ENCODE measurements at places on chromosomes 2 and 18.
A peak's percentile ranks its signal among the peaks of the same experiment; 100 is the strongest.

GRCh38 chr2:197191177-197191939 is 119.2 kb downstream of the ANKRD44 start:
- peak; percentile 29 for DNase-seq

DNA sequence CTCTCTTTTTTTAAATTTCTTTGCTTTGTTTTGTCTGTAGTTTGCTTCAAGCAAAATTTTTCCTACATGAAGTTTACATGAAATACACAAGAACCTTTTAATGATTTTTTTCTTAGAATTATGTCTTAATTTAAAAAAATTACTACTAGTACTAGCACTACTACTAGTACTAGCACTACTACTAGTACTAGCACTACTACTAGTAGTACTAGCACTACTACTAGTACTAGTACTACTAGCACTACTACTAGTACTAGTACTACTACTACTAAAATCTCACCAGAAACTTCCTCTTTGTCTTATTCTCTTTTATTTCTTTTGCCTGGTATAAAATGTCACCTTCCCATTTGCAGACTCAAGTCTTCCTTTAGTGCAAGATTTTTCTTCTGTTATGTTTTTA is 71.1 kb downstream of the PTH2R start:
- no peak for DNase-seq

DNA sequence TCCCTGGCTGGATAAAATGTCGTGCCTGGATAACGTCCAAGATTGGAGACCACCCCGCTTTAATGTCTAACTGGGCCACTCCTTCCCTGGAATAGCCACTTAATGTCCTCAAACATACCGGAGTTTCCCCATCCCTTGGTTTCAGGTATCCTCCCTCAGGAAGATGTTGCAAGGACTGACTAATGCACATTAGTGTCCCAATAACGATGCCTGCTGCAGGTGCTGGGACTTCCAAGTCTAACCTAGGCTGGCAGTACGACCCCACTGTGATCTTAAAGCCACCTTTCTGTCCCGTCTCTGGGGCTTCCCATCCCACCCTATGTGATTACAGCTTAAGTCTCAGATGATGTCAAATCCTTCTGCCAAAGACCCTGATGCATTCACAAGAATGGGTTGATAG is 1.1 kb upstream of the ATP6V1C2 start:
- no peak for DNase-seq

DNA sequence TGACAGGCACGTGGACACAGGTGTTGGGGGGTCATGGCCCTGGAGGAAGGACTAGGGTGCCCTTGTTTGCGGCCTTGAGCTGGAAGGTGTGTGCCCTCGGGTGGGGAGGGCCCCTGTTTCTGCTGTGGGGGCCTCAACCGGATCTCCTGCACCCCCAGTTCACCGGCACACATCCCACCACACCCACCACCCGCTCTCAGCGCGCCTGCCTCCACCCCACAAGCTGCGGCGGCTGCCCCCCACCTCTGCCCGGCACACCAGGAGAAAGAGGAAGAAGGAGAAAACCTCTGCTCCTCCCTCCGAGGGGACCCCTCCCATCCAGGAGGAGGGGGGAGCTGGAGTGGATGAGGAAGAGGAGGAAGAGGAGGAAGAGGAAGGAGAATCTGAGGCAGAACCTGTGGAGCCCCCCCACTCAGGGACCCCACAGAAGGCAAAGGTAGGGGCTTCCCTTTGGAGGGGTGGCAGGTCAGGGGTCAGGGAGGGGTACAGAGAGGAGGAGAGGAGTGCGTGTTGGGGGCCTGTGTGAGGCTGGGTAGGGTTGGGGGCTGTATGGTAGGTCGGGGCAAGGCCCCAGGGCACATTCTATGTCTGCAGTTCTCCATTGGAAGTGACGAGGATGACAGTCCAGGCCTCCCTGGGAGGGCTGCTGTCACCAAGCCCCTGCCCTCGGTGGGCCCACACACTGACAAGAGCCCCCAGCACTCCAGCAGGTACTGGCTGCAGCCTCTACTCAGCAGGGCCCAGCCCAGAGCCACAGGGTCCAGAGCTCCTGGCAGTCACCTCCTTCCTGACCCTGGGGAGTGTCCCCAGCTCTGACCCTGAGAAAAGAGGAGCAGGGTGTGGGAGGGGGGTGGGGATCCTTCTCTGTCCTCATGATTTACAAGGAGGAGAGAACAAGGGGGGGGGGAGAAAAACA is 1.8 kb downstream of the SLC4A3 start:
- DNase-seq = no peak

DNA sequence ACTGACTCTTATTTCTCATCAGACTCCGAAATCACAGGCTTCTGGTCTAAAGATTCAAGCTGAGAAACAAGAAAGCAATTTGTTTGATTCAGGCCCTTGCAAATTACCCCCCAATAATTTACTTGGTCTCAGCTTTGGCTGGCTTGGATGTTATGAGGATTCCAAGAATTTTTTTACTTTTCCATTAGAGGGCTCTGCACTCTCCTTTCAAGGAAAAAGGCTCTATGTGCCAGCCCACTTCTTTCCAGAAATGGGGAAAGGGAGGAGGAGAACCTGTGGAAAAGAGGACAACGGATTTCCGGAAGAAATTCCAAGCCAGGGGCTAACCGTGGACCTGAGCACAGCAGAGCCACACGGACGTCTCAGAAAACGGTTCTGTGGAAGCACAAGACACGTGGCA is 44.4 kb downstream of the BCL11A start:
- no peak for DNase-seq

GRCh38 chr2:47656715-47657600 is 126.0 kb upstream of the MSH6 start:
- no peak for DNase-seq

GRCh38 chr2:235027558-235028214 is 75.9 kb downstream of the SH3BP4 start:
- no peak for DNase-seq

DNA sequence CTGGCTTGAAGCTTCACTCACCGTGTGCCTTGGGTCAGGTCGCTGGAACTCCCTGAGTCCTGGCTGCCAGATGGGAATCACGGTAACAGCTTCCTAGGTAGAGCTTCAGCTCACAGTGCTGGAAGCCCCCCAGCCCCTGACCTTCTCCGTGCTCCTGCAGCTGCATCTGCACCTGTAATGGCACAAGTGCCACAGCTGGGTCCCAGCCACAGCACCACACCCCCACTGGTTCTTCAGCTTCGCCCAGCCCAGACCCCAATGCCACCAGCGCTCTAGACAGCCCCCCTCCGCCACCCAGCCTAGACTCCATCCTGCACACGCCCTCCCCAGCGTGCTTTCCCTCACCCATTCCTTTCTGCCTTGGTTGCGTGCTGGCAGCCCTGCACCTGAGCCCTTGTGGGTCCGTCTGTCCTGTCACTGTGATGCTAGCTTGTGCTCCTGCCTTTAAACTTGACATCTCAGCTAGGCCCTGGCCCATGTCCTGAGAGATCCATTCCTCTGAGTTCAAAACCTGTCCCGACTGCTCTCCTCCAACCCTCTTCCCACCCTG is 7.6 kb upstream of the ESPNL start:
- peak; percentile 22 for DNase-seq

DNA sequence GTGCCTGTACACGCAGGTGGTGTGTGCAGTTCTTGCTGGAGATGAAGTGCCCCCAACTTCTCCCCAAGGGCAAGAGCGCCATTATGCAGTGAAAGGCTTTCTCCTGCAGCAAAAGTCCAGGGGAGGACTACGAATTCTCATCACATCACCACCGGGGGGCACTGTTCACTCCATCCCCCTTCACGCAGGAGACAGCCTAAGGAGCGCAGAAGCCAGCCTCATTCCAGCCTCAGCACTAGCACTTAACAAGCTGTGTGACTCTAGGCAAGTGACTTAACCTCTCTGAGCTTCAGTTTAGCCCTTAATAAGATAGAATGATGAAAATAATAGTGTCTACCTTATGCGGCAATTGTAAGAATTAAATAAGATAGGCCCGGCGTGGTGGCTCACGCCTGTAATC is 32.3 kb downstream of the DNMT3A start:
- peak; percentile 66 for DNase-seq

DNA sequence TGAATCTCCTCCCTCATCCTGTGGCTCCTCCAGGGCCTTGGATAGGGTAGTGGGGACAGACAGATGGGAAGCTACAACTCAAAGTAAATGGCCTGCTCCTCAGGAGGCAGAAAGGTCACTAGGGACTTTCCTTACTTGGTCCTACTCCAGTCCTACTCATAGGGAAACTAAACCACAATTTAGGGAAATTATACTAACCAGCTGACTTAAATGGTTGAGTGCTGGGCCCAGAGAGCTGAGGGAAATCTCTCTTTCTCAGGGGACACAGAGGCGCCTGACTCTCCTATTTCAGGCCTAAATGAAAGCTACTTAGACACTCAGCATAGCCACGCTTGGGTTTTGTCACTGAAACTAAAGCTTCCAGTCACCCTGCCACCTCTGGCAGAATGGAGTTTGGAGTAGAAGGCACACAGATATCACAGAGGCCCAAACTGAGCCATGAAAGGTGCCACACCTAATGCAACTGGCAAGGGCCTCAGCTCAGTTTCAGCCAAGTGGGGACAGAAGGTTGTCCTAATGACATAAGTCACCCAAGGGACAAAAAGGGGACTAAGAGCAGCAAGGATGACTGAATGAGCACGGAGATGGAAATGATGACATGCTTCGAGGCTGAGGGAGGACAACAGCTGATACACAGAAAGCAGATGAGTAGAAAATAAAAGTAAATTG is 24.0 kb downstream of the CERKL start:
- DNase-seq = peak; percentile 46

DNA sequence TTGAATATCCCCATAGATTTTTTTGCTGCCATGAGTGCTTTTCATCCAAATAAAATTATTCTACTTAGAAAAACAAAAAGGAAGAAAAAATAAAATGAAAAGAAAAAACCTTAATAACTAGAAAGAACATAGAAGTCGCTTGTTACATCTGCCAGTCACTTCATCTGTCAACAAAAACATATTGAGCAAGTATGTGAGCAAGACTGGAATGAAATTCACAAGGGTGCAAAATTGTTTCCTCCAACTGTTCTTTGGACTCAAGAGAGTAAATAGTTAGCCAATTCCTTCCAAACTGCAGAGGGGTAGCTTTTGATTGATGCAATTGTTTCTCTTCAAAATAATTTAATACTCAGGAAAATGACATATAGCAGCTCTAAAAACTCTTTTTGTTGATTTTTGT is 336.3 kb upstream of the CDH7 start:
- DNase-seq = no peak

- no peak for DNase-seq
Observed at GRCh38 chr2:180578441-180578840, 402.0 kb upstream of the UBE2E3 start.

DNA sequence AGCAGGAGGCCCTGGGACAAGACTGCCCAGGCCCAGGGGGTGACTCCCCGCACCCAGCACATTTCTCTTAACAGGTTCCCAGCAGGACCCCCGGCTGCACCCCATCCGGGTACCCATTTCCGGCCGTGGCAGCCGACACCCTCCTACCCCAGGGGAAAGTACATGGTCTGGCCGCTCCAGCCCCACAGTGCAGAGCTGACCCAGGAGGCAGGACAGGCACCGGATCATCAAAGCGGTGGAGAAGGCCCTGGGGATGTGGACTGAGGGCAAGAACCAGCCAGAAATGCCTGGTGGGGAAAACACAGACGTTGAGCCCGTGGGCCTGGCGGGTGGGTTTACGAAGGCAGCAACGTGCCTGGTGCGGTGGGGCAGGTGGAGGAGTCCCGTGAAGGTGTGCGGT is 79.5 kb upstream of the GPC1 start:
- DNase-seq = no peak

DNA sequence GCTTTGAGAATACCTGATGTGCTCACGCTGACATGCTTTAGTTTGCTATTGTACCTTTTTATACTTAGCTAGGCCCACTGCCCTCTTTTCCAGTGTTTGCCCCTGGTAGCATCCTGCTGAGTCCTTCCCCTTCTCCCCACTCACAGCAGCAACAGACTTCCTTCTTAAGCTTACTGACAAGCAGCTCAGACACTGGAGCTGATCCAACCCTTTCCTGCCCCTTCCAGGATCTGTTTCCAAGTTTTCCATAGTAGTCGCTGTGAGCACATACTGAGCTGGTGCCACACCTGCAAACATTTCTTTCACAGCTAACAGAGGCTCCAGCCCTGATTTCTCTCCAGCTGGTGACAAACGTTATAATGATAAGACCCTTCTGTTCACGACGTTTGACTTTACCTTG is 991.4 kb upstream of the CELF4 start:
- no peak for DNase-seq

- DNase-seq = no peak
Observed at GRCh38 chr2:238562446-238562845, 135.7 kb downstream of the ASB1 start.

DNA sequence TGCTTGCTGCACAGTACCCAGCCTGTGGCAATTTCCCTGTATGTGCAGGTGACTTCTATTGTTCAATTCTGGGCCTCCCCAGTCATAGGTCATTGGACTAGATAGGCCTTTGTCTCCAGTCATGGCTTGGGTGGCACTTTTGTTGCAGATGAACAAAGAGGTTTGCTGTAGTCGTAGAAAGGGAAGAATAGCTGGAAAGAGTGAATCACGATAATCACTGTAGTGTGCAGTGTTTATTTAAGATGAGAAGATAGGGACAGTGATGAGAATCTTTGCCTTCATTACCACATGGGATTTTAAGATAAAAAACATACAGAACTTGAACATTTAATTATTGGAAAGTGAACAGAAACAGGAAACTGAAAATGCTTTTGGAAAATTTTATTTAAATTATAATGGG is 156.1 kb upstream of the CYRIA start:
- DNase-seq = no peak

DNA sequence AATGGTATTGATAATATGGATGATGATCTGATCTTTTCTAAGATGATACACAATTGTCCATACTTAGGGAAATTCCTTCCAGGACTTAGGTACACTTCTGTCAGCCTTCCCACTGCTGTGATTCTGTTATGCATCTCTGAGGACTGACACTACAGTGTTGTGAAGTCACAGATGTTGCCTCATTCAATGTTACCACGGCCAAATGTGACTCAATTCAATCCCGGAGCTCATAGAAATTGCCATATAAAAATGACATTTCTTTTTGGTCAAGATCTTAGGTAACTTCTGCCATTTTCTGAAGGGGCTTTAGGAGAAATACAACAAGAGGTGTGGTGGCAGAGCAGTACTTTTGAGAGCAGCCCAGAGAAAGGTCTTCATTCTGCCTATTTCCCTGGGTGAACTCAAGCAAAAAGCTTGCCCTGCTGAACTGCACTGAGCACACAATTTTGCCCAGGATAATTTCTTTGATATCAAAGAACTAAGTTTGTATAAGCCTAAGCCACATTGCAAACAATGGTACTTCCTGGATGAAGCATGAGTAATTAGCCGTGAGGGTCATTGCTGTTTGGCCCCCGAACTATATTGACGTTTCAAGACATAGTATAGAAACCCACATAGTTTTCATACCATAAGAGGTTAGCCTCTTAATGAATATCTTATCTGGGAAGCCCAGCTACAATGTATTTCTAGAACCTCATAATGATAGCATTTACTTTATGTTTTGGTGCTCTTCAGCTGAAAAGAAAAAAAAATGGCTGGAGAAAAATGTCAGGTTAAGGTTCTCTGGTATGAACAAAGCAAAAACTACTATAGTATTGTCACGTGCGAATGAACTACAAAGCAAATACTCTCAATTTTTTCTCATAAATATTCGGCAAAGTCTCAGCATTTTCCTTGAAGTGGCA is 437.4 kb downstream of the MEIS1 start:
- no peak for DNase-seq

Data from D341Med (cell line).